Activated CD4-positive, alpha-beta T cell treated with anti-CD3 and anti-CD28 coated beads for 1 hour (primary cell): ENCODE measurements at places on chromosomes 3 and 15.

DNA sequence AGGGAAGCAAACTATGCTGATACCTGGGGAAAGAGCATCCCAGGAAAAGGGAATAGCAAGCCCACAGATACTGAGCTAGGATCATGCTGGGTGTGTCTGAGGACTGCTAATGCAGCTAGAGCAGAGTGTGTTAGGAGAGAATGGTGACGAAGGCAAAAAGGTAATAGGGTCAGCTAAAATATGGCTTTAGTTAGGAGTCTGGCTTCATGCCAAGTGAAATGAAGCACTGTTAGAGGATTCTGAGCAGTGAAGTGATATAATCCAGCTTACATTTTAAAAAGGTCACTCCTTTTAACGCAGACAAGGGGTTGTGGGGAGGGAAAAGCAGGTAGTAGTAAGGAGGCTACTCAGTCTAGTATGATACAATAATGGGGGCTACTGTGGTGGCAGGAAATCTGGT, 30.4 kb downstream of the SECISBP2L start:
- DNase-seq: no peak

DNA sequence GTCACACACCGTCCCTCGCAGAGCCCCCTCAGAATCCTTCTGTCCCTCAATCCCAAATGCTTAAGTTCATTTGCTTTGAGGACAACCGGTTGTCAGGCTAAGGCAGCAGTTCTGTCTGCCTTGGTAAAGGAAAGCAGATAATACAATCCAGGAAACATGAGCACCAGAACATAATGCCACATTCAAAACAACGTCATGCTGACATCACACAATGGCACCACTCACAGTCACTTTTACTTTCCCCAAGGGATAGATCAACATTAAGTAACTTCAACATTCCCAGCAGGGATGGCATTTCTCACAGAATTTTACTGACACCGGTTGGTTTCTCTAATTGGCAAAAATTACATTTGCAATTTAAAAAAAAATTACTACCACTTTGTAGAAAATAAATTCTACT, 74.6 kb upstream of the PSMD6 start:
- no peak for DNase-seq

DNA sequence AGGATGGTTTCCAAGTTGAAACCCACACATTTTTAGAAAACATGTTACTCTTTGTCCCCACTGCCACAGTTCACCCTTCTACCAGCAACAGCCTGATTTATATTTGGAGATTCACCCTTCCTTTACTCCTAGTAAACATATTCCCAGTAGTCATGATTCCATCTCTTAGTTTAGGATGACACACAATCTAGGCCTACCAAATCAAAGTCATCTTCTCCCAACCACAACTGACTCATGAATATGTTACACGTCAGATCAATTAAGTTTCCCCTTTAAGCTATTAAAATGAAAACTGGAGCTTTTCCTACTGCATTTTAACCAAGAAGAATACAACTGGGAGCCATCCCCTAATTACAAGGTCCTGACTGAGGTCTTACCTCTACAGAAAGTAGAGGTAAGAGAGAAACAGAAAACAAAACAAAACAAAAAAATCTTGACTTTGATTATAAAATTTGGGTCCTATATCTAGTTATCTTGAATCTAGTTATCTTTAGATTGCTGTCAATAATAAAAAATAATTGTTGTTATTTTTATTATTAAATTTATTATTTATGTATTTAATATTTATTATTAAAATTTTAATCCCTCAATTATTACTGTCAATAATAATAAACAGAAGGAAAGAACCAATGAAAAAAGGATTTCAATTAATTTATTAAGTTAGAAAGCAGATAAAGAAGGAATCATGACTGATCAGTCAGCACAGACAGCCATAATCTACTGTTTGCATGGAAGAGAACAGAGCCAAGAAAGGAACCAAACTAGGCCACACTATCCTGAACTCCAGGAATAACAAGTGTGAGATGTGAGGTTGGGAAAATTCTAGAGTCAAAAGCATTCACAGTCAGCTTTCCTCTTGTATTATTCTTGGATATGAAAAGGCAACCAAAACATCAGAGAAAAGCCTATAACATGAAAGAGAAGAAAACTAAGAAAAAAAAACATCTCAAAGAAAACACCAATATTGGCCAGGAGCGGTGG, 12.5 kb downstream of the DPH6 start:
- DNase-seq: no peak

GRCh38 chr3:2713923-2714322, 396.3 kb downstream of the IL5RA start:
- DNase-seq: no peak

DNA sequence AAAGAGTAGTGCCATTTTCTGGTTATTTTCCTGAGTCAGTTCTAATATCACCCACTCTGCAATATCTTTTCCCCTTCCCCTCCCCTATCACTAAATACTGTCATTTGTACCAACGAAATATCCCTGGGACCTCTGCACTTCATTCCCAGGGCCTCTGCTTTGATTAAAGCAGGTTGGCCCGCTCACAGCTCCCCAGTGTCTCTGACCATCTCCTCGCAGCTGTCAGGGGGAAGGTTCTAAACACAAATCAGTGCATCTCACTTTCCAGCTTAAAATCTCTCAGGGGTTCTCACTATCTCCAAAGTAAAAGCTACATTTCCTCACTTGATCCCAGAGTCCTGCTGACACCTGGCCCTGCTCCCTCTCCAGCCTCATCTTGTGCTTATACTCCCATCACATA, 28.1 kb upstream of the SLC35G2 start:
- DNase-seq: no peak

GRCh38 chr3:50210510-50211367, 5.7 kb downstream of the SLC38A3 start:
- no peak for DNase-seq

DNA sequence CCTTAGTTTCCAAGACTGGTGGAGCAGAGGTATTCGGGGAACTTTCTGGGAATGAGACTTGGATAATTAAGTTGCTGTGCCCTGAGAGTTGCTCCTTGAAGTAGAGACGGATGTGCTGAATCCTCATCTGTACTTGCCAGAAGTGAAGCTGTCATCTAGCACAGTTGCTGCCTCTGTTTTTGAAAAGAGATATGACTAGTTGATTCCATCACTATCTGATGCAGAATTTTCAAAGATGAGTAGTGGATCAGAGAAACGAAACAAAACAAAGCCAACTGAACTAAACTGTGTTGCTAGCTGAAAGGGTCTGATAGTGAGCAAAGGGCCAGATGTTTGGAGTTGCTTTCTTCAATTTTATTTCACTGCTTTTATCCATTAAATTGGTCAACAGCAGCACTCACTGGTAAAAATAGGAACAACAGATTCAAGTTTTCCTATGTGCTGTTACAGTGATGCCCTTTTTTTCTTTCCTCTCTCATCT, 52.7 kb downstream of the MITF start:
- DNase-seq: no peak

DNA sequence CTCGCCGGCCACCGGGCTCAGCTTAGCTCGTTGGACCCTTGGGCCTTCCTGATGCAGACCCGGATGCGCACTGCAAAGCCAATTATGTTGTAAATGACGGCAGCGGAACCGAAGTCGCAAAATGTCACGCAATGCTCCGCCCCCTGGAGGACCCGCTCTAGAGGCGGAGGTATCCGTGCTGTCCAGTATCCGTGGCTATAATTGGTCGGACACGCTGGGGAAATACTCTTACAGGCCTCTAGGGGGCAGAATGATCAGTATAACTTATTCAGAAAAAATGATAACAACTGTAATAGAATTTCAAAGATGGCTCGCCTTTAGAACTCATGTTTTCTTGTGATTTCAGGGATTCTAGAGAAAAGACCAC, at the start of gene PRR23B:
TSS of gene PRR23B (minus strand) at position 59 of the 367 bp plus-strand sequence. CDS start 265 bp downstream, outside the sequence.
- no peak for DNase-seq

- no peak for DNase-seq
Measured at GRCh38 chr3:42094691-42095391, 3.7 kb downstream of the TRAK1 start.

- no peak for DNase-seq
Measured at GRCh38 chr15:35307026-35307425, 221.9 kb upstream of the NANOGP8 start.

- no peak for DNase-seq
Measured at GRCh38 chr3:196440041-196440537, 7.9 kb upstream of the UBXN7 start.

- no peak for DNase-seq
Measured at GRCh38 chr3:112346491-112347122, 13.7 kb downstream of the CD200 start.

DNA sequence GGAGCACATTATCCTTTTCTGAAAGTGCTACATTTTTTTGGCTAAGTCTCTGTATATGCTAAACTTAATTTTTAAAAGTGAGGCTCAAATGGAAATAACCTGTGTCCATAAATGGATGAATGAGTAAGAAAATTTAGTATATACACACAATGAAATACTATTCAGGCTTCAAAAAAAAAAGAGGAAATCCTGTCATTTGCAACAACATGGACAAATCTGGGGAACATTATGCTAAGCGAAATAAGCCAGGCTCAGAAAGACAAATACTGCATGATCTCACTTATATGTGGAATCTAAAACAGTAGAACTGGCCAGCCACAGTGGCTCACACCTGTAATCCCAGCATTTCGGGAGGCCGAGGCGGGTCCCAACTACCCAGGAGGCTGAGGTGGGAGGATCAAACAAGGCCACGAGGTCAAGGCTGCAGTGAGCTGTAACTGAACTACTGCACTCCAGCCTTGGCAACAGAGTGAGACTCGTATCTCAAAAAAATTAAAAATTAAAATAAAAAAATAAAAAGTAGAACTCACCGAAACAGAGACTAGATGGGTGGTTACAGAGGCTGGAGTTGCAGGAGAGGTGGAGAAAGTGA, 25.8 kb downstream of the CCDC12 start:
- DNase-seq: no peak

DNA sequence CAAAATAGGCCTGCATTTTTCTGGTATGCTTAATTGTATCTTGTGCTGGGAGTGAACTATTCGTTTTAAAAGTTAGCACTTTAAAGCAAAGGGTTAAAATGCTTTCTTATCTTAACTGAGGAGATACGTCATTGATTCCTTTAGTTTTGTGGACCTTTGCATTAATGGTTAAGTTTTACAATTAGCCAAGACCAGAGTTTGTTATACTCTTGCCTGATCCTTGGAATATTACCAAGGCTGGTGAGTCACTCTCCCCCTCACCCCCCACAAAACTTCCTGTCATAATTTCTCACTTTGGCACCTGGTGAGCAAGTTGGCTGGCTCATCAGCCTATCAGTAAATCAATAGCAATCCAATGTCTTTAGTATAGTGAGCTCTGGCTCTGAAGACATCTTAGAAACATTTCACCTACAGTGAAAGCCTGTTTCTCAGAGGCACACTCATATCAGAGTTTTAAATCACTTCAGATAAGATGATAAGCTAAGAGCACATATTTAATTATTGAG, 26.7 kb downstream of the SLC2A2 start:
- DNase-seq: no peak

- DNase-seq: no peak
Measured at GRCh38 chr3:135513106-135514059, 452.1 kb upstream of the PPP2R3A start.

DNA sequence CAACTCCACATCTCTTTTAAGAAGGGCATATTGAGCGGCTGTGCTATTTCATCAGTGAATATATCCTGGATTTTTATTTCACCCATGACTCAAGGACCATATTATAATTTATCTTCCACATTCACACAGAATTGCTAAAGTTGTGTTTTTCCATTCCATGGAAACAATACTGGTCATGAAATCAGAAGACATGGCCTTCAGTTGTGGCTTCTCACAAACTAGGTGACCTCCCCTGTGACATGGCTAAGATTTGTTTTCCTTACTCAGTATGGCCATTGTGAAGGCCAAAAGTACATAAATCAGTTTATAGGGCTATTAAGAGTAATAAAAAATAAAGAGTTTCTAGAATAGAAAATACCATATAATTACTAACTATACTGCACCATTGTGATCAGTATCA, 415.6 kb downstream of the OXSM start:
- no peak for DNase-seq
